ENCODE measurements at places on chromosomes 6 and 20. TPM values are rescaled to one million over a fixed set of nuclear protein-coding genes. Genes with fewer than 3 reads are reported as not detected.

Gene MYB
- 0.65 TPM for total RNA-seq

Gene SLC26A8
- total RNA-seq = not detected

Gene IL20RA
- not detected for total RNA-seq

Gene FOXA2
- not detected for total RNA-seq

Gene TCP11
- not detected for total RNA-seq

Gene PKIB
- 0.90 TPM for total RNA-seq

Gene COL21A1
- total RNA-seq = 31.8 TPM

Gene UST
- 20.1 TPM for total RNA-seq

Data from cardiac atrium fibroblast (primary cell).